Activated T-cell treated with anti-CD3 and anti-CD28 coated beads for 48 hours (primary cell): ENCODE measurements at places on chromosomes 16 and 17.

DNA sequence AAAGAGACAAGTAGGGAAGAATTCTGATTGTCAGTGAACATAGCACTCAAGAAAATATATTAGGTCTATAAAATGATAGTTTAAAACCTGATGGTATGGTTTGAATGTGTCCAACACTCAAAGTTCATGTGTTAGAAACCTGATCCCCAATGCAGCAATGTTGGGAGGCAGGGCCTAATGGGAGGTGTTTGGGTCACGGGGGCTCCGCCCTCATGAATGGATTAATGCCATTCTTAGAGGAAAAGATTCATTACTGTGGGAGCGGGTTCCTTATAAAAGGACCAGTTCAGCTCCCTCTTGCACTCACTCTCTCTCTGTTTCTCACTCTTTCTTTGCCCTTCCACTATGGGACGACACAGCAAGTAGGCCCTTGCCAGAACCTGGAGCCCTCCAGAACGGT is 41.5 kb upstream of the SLC47A1 start:
- no peak for DNase-seq

GRCh38 chr17:18280249-18280648 is 19.8 kb downstream of the MIEF2 start:
- DNase-seq: no peak

DNA sequence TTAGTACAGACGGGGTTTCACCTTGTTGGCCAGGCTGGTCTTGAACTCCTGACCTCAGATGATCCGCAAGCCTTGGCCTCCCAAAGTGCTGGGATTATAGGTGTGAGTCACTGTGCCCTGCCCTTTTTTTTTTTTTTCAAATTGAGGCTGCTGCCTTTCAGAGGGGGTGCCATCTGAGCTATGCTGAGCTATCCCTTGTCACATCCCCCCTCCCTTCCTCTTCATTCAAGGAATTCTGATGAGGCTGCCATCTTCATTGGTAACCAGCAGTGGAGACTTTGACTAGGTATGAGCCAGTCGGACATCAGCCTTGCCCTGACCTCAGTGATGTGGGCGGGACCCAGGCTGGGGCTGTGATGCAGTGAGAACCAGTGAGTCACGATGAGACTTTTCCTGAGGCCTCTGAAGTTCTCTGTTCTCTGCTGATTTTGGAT is 24.4 kb upstream of the GPT2 start:
- peak; percentile 52 for DNase-seq

DNA sequence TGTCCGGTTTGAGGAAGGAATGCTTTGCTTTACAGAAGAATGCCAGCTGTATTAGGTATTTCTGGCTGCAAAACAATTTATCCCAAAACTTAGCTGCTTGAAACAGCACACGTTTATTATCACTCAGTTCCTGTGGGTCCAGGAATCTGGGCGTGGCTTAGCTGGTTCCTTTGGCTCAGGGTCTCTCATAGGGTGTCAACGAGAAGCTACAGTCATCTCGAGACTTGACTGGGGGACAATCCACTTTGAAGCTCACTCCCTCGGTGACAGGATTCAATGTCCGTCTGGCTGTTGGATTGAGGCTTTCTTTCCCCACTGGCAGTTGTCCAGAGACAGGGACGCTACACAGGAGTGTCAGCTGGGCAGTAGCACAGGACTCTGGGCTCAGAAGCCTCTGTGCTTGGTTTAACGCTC is 9.6 kb upstream of the RHBDF2 start:
- no peak for DNase-seq

GRCh38 chr17:76369804-76370203 is 14.6 kb upstream of the SPHK1 start:
- DNase-seq: no peak

GRCh38 chr16:67406111-67406971 is 9.9 kb downstream of the ZDHHC1 start:
- DNase-seq: no peak
